T-cell (primary cell): ENCODE measurements at places on chromosomes 3 and 15.
A peak's percentile ranks its signal among the peaks of the same experiment; 100 is the strongest.

GRCh38 chr3:119035014-119035346 is 334 bp upstream of the IGSF11 start:
- DNase-seq: no peak

DNA sequence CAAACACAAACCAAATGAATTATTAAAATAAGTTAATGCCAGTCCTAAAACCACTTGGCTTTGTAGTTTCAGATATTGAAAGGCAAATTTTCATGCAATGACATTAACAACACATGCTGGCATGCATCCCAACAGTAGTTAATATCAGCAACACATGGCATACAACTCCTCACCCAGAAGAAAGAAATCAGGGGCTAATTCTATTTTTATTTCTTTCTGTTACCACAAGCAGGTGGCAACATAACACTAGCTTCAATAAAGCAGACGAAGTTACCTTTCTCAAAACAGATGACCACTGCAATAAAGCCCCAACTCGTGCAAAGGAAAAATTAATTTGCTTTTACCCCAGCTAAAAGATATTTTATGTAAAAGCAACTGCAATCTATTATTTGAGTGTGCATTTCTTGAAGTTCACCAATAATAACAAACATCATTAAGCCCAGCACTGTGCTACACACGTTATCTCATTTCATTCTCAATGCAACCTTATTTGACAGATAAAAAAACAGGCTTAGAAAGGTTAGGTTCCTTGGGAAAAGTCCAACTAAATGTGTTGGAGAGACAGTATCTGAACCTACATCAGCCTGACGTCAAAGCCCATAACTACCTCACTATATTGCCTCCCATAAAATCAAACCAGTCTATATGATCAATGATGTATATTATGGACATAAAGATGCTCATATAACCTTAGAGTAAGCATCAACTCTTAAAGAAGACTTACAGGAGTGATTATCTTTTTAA is 2.8 kb downstream of the TOP2B start:
- no peak for DNase-seq

GRCh38 chr3:114446600-114446999 is 152.8 kb downstream of the TIGIT start:
- DNase-seq: no peak

DNA sequence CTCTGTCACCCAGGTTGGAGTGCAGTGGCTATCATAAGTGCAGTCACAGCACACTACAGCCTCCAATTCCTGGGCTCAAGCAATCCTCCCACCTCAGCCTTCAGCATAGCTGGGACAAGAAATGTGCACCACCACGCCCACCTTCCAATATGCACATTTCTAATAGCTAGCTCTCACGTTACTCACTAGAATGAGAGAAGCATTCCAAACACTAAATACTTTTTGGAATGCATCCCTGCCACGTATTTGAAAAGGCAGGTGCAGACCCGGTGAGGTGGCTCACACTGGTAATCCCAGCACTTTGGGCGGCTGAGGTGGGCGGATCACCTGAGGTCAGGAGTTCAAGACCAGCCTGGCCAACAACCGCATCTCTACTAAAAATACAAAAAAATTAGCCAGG is 7.6 kb upstream of the TCF12 start:
- no peak for DNase-seq

DNA sequence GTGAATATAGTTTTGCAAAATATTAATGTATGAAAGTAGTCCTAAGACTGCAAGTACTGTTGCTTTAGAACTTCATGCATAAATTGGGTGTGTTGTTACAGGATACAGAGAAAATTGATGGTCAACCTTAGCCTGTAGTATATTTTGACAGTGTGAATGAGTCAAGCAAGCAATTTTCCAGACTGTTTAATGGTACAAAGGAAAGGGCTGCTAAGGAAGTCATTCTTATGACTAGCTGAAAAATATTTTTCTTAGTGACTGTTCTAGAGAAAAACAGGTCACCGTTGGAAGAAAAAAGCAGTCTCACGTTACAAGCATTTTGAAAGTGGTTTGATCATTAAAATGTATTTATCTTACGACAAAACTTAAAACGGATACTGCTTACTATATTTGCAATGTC is 49.2 kb downstream of the MBNL1 start:
- no peak for DNase-seq

- DNase-seq: no peak
Measured at GRCh38 chr3:89925976-89926375, 818.6 kb downstream of the EPHA3 start.

- no peak for DNase-seq
Measured at GRCh38 chr3:33089515-33089914, 7.4 kb downstream of the GLB1 start.

DNA sequence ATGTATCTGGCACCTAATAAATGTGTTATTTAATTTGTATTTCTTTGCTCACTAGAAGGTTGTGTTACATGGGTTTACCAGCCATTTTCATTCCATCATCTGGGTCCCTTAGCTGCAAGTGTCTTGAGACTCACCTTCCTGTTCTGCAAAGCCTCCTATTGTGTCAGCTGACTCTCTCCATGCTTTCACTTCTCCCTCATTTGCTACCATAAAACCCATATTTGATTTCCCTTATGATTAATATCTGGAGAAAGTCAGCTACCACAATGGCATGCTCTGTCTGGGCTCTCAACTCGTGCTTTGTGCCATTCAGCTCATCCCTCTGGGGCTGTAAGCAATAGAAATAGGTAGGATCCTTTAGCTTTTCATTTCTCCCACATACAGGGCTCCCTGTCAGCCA is 79.5 kb upstream of the EIF1B start:
- no peak for DNase-seq

GRCh38 chr3:187264021-187264420 is 27.5 kb downstream of the MASP1 start:
- no peak for DNase-seq

DNA sequence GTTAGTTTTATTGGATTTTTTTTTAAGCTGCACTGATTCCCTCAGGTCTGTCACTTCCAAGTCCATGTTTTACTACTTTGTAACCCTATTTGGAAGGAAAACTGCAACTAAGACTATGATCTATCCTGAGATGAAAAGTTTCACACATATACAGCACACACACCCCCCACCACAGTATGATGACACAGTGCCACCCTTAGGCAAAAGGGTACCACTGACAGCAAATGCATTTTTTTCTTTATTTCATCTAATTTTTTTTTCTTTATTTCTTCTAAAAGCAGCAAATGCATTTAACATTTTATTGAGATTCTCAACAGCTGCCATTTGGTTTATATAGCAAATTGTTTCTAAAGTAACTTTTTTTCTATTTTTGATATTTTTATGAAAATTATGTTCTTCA is 21.2 kb downstream of the NGRN start:
- DNase-seq: peak; percentile 39

DNA sequence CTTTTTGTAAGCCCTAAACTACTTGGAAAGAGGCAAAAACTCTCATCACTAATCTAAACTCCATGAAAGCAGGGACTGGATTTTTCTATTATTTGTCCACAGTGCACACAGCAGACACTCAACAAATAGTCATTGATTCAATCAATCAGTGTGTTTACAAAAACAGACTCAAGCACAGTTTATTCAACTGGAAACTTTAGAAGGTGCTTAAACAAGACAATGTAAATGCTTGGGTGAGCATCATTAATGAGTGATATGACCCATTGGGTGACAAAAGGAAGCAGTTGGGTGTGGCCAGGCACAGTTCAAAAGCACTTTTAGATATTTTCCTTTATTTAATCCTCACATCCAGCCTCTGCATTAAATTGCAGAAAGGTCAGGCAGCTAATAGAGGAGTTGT is 32.0 kb upstream of the PPP4R2 start:
- no peak for DNase-seq

GRCh38 chr15:44598892-44599291 is 61.9 kb downstream of the EIF3J start:
- DNase-seq: no peak
